ENCODE measurements at places on chromosomes 2 and 18. TPM values are rescaled to one million over a fixed set of nuclear protein-coding genes. Genes with fewer than 3 reads are reported as not detected.

- DNase-seq: peak; percentile 74
Observed at GRCh38 chr18:3107740-3108151, 94.8 kb upstream of the LPIN2 start.

- no peak for DNase-seq
Observed at GRCh38 chr2:115369400-115369799, 927.0 kb downstream of the DPP10 start.

GRCh38 chr2:68717305-68717661 lies 17.3 kb upstream of the ARHGAP25 start:
- no peak for DNase-seq

DNA sequence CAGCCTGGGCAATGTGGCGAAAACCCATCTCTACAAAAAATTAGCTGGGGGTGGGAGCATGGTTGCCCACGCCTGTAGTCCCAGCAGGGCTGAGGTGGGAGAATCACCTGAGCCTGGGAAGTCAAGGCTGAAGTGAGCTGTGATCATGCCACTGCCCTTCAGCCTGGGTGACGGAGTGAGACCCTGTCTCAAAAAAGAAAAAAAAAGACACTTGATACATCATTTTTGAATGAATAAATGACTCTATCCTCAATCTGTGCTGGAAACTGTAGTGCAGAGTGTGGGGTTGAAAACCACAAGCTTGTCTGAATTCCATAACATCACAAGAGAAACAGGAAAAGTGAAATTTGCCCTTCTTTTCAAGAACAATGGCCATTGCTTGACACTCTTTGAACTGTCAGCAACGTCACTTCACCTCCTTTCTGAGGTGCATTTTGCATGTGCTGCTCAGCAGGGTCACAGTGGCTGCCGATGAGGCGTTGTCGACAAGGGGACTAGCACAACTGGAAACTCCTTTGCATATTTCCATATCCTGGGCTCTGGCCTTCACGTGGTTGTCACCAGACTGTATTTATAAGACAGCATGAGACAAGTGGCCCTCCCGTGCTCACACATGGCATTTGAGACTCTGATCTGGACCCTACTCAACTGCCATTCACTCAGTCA lies 54.2 kb downstream of the DDX1 start:
- no peak for DNase-seq

DNA sequence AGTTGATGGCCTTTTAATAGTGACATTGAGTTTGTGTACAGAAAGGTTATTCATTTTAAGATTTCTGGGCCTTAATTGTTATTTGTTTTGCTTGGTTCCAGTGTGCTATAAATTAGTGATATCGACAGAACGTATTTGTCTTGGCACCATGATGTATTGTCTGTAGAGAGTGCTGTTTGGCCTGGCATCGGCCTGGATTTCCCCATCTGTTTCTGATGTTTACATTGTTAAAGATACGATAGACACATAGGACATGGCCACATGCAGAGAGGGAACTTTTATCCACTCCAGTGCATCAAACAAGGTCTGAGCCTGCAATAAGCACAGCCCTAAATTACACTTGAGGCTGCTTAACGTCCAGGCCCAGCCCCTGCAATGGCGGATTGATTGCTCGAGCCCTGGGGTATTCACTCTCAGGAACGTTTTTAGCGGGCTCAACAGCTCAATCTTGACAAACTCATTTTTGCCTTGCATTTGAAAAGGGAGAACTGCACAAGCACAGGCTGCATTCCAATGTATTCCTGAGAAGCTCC lies 144.7 kb downstream of the SLC4A3 start:
- no peak for DNase-seq

- DNase-seq: no peak
Observed at GRCh38 chr2:57373530-57373929, 673.1 kb upstream of the VRK2 start.

DNA sequence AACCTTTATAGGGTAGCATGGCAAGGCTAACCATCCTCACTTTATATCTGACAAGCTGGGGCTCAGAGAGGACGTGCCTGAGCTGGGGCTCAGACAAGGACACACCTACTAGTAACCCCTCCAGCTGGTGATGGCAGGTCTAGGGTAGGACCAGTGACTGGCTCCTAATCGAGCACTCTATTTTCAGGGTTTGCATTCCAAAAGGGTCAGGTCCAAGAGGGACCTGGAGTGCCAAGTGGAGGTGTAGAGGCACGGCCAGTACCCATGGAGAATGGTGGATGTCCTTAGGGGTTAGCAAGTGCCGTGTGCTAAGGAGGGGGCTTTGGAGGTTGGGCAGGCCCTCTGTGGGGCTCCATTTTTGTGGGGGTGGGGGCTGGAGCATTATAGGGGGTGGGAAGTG lies 1.2 kb upstream of the DES start:
- no peak for DNase-seq

STAT4 gene
- not detected for total RNA-seq
